ENCODE measurements at places on chromosomes 6 and 20.

DNA sequence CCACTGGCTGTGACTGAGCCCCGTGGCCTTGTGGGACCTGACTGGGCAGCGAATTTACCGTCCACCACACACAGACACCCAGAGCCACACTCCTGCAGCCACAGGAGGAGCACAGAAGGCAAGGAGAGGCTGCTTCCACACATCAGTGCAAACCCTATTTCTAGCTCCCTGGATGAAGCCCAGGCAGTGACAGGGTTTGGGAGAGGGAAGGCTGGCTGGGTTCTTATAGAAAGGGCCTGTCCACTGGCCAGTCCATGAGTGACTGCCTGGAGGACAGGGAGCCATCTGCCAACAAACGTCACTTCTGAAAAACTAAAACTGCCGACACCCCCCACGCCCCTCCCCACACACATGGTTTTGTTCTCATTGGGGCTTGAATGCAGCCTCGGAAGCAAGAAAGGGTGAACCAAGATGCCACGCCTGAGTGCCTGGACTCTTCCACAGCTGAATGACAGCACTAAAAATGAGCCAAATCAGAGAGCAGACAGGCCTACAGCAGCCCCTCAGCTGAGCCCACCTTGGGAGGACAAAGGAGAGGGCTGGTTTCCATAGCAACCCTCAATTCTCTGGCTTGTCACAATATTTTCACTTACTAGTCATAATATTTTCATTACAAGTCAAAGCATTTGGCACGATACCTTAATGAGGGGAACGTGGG lies 38.4 kb downstream of the RRBP1 start:
- no peak for DNase-seq

DNA sequence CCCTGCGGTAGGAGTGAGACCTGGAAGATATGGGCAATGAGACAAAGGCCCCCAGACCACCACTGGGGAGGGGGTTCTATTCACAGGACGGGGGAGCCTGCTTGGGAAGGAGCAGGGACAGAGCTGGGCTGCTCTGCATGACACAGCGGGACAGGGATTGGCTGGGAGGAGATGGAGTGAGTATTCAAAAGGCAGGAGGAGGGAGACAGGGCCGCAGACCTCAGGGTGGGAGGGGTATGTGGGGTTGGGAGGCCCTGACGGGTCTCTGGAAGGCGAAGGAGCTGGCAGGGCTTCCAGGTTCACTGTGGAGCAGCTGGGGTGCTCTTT lies 60.8 kb upstream of the RPS6KA2 start:
- no peak for DNase-seq

DNA sequence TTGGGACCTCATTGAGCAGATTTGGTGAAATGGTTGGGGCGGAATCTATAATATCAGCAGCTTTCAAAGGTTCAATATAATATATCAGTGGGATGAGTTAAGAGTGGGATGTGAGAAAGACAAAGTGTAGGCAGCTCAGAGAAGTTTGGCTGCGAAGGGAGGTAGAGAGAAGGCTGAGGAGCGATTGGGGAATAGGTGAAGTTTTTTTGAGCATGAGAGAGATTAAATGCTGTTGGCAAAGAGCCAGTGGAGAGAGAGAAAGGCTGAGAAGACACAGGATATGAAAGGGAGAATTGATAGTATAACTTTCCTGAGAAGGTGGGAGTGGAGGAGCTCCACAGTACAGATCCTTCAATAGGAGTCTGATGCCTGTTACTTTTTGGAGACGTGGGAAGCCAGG lies 12.1 kb upstream of the SERINC3 start:
- no peak for DNase-seq

- DNase-seq, result no peak
Observed at GRCh38 chr6:109292420-109292819, 89.8 kb downstream of the CD164 start.

GRCh38 chr6:153117986-153118879 lies 12.8 kb downstream of the RGS17 start:
- no peak for DNase-seq

DNA sequence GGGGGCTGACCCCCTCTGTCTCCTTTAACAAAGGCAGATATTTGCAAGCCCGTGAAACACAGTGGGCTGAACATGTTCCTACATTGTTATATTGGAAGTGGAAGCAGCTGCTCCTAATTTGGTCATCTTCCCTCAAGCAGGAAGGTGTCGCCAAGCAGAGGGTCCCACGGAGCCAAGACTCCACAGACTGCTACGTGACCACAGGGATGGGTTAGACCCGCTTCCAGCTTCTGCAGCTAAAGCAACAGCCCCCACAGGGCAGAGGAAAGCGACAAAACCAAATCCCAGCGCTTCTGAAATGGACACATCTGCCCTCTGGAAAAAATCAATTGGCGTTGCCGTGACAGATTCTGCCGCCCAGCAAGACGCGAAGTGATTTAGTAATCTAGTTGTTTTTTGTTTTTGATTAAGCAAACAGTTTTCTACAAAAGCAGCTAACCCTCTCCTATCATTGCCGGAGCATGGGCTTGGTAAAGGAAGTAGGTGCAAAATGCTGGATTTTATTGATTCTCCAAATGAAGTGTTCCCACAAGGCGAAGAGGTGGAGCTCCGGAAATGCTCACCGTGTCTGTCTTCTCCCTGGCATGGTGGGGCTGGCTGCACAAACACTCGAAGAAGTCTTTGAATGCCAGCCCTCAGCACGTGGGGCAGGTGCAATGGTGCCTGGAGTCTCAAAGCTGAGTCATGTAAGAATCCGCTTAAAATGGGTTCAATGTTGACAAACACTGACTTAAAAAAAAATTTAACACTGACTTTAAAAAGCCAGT lies 79.4 kb upstream of the FRMD1 start:
- no peak for DNase-seq

GRCh38 chr6:28349892-28350737 lies at the start of gene ZKSCAN3:
Gene ZKSCAN3 (plus strand): TSS chr6:28349947. CDS start chr6:28359587, 9,640 bp downstream.
- peak; percentile 59 for DNase-seq

DNA sequence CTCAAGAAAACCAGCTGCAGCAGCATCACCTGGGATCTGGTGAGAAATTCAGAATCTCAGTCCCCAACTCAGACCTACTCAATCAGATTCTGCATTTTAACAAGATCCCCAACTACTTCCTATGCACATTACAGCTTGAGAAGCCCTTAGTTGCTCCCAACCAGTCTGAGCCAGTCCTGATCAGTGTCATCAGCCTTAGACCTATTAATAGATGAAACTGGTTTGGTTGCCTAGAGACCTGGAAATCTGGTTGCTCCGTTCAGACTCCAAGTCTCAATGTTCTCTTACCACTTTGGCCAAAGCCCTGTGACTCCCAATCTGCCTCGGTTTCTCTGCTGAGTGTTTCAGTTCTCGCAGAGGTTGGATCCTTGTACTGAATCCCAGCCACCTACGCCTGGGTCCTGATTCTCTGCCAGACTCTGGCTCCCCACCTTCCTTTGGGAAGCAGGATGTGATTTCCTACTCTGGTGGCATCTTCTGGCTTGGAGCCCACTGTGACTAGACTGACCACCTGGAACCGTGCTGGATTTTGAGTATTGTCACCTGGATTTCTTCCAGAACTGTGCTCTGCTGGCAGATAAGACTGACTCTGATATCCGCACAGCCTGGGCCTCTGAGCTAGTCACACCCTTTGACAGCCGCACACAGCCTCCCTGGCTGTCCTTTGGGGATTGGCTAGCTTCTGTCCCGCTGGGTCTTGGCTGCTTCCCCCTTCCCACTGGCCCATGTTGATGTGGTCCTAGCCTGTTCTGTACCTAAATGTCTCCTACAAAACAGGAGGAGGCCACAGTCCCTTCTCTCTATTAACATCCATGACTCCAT lies 20.3 kb upstream of the ATXN1 start:
- no peak for DNase-seq

DNA sequence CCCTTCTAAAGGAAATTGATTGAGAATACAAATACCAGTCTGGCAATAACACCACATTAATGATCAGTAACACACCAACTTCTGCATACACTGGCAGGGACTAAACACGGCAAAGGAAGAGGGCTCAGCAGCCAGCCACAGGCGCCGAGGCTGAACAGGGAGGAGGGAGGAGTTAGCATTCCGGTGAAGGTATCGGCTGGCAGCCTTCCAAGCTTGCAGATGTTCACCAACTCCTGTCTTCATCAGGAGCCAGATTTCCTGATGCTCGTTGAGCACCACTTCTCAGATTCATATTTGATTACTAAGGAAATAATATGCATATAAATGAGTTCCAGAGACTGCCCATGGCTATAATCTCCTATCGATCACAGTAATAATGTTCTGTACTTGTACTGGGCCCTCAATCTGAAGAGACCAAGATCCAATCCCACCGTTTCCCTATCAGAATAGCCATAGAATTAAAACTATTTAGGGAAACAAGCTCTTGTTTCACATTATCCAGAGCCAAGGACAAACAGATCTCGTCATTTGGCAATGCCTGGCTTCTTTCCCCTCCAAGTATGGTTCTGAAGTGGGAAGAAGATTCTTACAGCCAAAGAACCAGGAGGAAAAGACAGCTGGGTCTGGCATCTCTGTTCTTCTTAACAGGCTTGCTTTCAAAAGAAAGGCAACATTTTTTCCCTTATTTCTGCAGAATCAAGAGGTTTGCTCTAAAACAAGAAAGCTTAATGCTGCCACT lies 42.2 kb downstream of the GFOD1 start:
- no peak for DNase-seq

- no peak for DNase-seq
Observed at GRCh38 chr20:10781526-10781925, 107.7 kb upstream of the JAG1 start.

- DNase-seq, result no peak
Observed at GRCh38 chr6:148864941-148865340, 118.1 kb downstream of the UST start.

GRCh38 chr6:111823831-111824607 lies 49.2 kb downstream of the FYN start:
- DNase-seq, result no peak

DNA sequence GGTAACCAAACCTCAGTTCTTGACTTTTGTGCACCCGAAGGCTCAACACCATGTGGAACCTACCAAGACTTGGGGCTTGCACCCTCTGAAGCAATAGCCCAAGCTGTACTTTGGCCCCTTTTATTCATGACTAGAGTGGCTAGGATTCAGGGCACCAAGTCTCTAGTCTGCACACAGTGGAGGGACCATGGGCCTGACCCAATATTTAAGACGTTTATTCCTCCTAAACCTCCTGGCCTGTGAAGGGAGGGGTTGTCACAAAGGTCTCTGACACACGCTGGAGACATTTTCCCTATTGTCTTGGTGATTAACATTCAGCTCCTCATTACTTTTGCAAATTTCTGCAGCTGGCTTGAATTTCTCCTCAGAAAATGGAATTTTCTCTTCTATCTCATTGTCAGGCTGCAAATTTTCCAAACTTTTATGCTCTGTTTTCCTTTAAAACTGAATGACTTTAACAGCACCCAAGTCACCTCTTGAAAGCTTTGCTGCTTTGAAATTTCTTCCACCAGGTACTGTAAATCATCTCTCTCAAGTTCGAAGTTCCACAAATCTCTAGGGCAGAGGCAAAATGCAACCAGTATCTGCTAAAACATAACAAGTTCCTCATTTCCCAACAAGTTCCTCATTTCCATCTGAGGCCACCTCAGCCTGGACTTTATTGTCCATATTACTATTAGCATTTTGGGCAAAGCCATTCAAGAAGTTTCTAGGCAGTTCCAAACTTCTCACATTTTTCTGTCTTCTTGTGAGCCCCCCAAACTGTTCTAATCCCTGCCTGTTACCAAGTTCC lies 481.4 kb upstream of the BTBD3 start:
- DNase-seq, result no peak

GRCh38 chr20:55649254-55649653 lies 356.1 kb downstream of the CBLN4 start:
- no peak for DNase-seq

DNA sequence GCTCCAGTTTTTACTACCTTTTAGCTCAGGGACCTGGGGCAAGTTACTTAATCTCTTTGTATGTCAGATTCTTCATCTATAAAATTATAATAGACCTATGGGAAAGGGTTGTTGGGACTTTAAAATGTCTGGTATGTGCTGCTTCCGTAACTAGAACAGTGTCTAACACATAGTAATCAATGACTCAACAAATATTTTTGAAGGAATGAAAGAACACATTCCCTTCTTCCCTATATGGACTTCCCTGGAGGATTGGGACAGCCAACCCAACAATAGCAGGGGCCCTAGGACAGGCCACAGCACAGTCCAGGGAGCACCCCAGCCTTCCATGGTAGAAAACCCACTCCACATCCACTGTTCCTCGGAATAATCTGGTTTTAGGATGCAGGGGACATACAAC lies 50.7 kb upstream of the TPD52L1 start:
- DNase-seq, result no peak

DNA sequence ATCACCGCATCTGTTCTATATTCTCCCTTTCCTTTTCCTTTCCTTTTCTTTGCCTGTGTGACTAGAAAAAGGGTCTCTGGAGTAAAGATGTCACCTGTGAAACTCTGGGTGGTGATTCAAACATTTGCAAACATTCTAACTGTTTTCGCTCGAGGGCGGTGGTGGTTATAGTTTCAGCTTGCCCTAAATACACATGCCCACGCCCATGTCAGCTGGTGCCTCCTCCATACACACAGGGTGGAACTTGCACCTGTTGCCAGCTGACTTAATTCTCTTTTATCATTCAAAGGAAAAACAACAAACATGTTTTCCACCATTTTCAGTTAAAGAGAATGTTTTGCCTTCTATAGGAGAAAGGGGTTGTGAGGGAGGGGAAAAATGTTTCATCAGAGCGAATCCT lies 381.9 kb upstream of the ARID1B start:
- no peak for DNase-seq

DNA sequence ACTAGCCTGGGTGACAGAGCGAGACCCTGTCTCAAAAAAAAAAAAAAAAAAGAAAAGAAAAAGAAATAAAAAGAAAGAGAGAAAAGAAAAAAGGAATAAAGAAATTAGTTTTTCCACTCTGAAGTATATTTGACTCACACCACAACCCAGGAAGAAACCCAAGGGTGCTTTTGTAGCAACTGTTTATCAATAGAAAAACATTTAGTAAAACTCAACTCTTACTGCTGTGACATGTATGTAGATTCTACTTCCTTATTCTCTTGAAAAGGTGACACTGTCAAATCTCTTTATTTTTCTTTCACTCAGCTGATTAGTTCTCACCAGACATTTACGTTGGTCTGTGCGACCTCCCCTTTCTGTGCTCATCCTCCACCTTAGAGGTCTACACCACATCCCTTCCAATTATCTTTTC lies 99.9 kb upstream of the SHLD1 start:
- no peak for DNase-seq

GRCh38 chr20:45128099-45128498 lies 3.8 kb upstream of the WFDC12 start:
- DNase-seq, result no peak

DNA sequence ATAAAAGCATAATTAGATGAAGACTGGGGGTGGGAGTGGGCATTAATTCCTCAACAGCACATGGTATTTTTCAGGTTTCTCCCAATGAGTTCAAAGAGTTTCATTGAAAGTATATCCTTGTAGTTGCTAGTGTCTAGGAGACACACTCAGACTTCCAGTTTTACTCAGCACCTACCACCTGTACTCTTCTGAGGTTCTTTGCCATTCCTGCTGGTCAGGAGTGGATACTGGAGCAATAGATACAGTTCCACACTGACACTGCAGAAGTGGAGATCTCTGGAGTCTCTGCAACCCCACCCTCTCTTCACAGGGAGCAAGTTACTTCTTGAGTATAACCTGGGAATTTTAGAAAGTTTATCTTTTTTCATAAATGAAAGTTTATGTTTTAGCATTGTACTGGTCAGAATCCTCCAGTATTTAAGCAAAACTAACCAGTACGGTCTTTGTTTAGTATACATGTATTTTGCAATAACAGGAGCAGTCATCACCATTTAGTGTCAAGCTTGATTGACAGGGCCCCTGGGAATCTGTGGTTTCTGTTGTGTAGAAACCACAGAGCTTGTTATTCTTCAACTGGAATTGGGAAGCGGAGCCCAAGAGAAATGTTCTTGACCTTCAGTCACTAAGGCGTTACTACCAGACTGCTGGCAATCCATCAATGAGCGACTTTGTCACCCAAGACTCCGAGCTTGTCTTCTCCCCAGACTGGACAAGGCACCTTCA lies 148.1 kb downstream of the ZDHHC14 start:
- no peak for DNase-seq

All from GM12891 (cell line).